ENCODE measurements at places on chromosomes 12 and 14. TPM values are rescaled to one million over a fixed set of nuclear protein-coding genes. Genes with fewer than 3 reads are reported as not detected.

TMEM30B gene
- 9.3 TPM for total RNA-seq

BCL2L14 gene
- not detected for total RNA-seq

KANSL2 gene
- total RNA-seq, result 29.0 TPM

SDSL gene
- 9.4 TPM for total RNA-seq

IFNG-AS1 gene
- total RNA-seq, result not detected

LRP1-AS gene
- not detected for total RNA-seq

KRT85 gene
- not detected for total RNA-seq

GRCh38 chr14:98916476-98916875 is 355.5 kb downstream of the BCL11B start:
- H3K27me3 ChIP-seq, result peaks cover 46% of the 10 kb centered on the region
- no peak for DNase-seq
- H3K4me1 ChIP-seq, result no peaks in the 10 kb centered on the region

DNA sequence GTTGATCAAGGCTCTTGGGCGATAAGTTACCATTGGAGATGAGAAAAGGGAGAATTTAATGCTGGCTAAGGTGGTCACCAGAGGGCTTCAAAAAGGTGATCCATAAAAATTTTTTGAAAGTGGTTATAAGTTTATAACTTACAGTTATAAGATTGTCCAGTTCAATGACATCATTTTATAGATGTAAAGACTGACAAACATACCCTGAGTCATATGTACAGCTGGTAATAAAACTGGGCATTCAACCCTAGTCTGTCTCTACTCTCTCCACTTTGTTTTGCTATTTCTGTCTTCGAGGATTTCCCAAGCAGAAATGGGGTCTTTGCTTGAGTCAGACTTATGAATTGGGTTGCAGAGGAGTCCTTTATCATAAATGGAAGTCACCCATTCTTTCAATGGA is 454.0 kb downstream of the SOX5 start:
- H3K4me1 ChIP-seq, result no peaks in the 10 kb centered on the region
- no peaks in the 10 kb centered on the region for H3K36me3 ChIP-seq
- no peak overlapping the region for H3K27ac ChIP-seq
- no peak for DNase-seq
- no peak overlapping the region for H3K4me3 ChIP-seq
- no peaks in the 10 kb centered on the region for H3K27me3 ChIP-seq

- no peak overlapping the region for H3K4me3 ChIP-seq
- H3K27ac ChIP-seq, result no peak overlapping the region
- peaks cover 16% of the 10 kb centered on the region for H3K36me3 ChIP-seq
- DNase-seq, result no peak
- no peaks in the 10 kb centered on the region for H3K27me3 ChIP-seq
- H3K4me1 ChIP-seq, result peaks cover 41% of the 10 kb centered on the region
Observed at GRCh38 chr12:110307372-110307771, 26.3 kb downstream of the ATP2A2 start.

DNA sequence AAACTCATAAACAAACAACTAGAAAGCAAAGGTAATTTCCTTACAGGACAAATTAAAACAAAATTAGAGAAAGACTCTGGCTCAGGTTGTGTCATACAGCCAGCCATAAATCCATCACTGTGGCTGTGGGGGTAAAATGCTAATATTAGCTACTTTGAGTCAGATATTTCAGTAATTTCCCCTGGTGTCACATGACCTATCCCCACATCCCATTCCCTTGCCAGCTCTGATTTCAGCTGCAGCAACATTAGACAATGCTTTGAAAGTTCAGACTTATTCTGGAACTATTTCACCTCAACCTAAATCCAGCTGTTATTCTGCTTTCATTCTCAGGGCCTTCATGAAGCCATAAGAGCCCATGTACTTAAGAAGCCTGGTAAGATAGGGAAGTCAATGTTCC is 55.3 kb downstream of the RPL10L start:
- no peak for DNase-seq
- H3K27me3 ChIP-seq, result peaks cover 2% of the 10 kb centered on the region

DNA sequence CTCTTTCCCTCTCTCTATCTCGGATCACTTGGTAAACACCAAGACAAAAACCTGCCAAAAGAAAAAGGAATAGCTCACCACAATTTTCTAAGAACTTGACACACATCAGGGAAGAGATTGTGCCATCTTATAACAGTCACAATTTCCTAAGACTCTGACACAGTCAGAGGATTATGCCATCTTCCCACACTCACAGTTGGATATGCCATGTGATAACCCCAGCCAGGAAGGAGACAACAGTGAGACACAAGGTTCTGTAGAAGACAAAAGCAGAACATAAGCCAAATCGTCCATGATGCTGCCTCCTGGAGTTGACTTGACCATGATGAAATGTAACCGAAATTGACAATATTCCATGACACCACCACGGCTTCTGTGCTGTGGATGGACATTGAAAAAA is 2.8 kb upstream of the CLEC9A start:
- H3K27ac ChIP-seq, result peak overlapping the region; percentile 73
- H3K4me1 ChIP-seq, result peaks cover 22% of the 10 kb centered on the region
- no peaks in the 10 kb centered on the region for H3K36me3 ChIP-seq

- H3K27me3 ChIP-seq, result peaks cover 31% of the 10 kb centered on the region
- no peak overlapping the region for H3K4me3 ChIP-seq
- DNase-seq, result no peak
- H3K27ac ChIP-seq, result peak overlapping the region; percentile 34
Observed at GRCh38 chr14:90091393-90091792, 29.6 kb downstream of the KCNK13 start.

- peaks cover 2% of the 10 kb centered on the region for H3K27me3 ChIP-seq
- H3K27ac ChIP-seq, result no peak overlapping the region
- no peak overlapping the region for H3K4me3 ChIP-seq
- H3K4me1 ChIP-seq, result peaks cover 11% of the 10 kb centered on the region
- DNase-seq, result no peak
- no peaks in the 10 kb centered on the region for H3K36me3 ChIP-seq
Observed at GRCh38 chr12:75969768-75970167, 61.8 kb downstream of the PHLDA1 start.

- H3K27me3 ChIP-seq, result peaks cover 15% of the 10 kb centered on the region
Observed at GRCh38 chr12:94534278-94534677, 74.6 kb upstream of the CEP83 start.

- H3K4me3 ChIP-seq, result no peak overlapping the region
- peaks cover 10% of the 10 kb centered on the region for H3K27me3 ChIP-seq
Observed at GRCh38 chr12:114864837-114865551, 181.0 kb upstream of the TBX3 start.

GRCh38 chr12:130300090-130300489 is 37.6 kb upstream of the PIWIL1 start:
- no peak overlapping the region for H3K27ac ChIP-seq
- peaks cover 6% of the 10 kb centered on the region for H3K27me3 ChIP-seq
- no peak overlapping the region for H3K4me3 ChIP-seq
- peaks cover 5% of the 10 kb centered on the region for H3K4me1 ChIP-seq
- peaks cover 1% of the 10 kb centered on the region for H3K36me3 ChIP-seq

GRCh38 chr12:123043536-123044001 is 63.1 kb downstream of the ARL6IP4 start:
- DNase-seq, result peak; percentile 92
- peak overlapping the region; percentile 69 for H3K27ac ChIP-seq
- no peak overlapping the region for H3K4me3 ChIP-seq
- no peaks in the 10 kb centered on the region for H3K27me3 ChIP-seq

DNA sequence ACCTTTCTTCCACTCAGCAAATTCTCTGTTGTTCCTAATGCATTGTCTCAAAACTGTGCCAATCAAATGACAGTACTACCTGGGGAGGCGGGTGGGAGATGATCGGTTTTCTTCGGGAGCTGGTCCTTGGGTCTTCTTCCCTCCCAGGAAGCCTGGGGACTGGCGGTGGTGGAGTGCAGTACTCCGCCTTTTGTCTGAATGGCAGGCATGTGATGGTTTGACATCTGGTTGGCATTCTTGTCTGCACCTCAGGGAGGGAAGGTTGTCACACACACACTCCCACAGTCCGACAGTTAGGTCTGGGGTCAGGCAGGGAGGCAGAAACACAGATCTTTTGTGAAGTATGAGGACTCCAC is 114.8 kb downstream of the SNAPC1 start:
- H3K36me3 ChIP-seq, result peaks cover 3% of the 10 kb centered on the region
- DNase-seq, result no peak
- peaks cover 12% of the 10 kb centered on the region for H3K4me1 ChIP-seq
- no peak overlapping the region for H3K27ac ChIP-seq
- no peak overlapping the region for H3K4me3 ChIP-seq

DNA sequence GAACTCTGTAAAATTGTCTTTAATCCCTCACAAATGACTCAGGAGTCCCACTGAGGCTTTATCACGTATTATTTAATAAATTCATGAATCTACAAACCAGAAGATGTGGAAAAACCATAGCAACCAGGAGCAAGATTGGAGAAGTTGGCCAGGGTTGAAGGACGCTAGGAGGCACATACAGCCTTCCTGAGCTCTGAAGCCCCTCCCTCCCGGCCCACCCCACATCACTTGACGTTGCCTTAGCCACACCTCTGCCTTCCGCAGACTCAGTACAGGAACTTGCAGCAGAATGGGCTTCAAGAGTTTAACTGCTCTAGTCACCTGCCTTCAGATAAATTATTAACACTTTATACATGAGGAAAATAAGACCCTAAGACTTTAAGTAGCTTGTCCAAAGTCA is 33.9 kb downstream of the SLC35F4 start:
- peaks cover 13% of the 10 kb centered on the region for H3K27me3 ChIP-seq
- H3K4me1 ChIP-seq, result peaks cover 6% of the 10 kb centered on the region
- H3K27ac ChIP-seq, result no peak overlapping the region
- no peak overlapping the region for H3K4me3 ChIP-seq
- no peak for DNase-seq

DNA sequence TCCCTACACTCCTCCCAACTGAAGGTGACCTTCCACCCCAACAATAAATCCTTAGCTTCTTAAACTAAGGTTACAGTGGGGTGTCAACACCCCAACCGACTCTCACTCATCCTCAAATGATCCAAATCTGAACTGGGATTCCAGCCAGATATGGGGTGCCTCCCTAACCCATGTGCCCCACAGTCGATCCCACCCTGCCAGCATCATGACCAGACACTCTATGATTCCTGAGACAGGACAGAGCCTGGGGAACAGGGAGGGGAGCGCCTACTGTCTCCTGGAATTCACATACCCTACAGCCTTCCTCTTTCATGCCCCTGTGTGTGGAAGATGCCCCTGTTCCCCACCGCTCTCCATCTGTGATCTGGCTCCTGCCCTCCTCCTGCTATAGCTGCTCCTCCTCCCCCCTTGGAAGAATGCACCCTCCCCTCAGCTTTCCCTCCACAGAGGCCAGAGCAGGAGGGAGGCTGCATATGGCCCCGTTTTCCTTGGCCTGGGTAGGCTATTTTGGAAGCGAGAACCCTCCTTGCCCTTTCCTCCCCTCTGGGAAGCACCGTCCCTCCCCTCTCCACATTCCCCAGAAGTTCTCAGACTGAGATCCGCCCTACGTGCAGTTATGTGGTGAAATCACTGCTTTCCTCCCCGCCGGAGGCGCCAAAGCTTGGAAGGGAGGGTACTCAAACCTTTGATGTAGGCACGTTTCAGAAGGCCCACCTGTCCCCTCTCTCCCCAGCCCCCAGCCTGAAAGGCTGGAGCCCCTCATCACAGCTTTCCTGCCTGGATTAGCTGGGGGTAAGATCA is 48.0 kb downstream of the SMUG1 start:
- no peaks in the 10 kb centered on the region for H3K4me1 ChIP-seq
- H3K36me3 ChIP-seq, result no peaks in the 10 kb centered on the region
- H3K27ac ChIP-seq, result no peak overlapping the region
- H3K27me3 ChIP-seq, result peaks cover 78% of the 10 kb centered on the region
- peak; percentile 48 for DNase-seq

GRCh38 chr14:104359301-104359968 is 220.1 kb upstream of the C14orf180 start:
- peaks cover 1% of the 10 kb centered on the region for H3K27me3 ChIP-seq
- H3K27ac ChIP-seq, result no peak overlapping the region
- no peak overlapping the region for H3K4me3 ChIP-seq
- no peak for DNase-seq
- no peaks in the 10 kb centered on the region for H3K4me1 ChIP-seq

- DNase-seq, result no peak
- H3K4me3 ChIP-seq, result peak overlapping the region; percentile 0
- peaks cover 69% of the 10 kb centered on the region for H3K4me1 ChIP-seq
- H3K27me3 ChIP-seq, result no peaks in the 10 kb centered on the region
Observed at GRCh38 chr14:61258985-61259384, 22.2 kb downstream of the TMEM30B start.

- H3K27ac ChIP-seq, result no peak overlapping the region
- no peaks in the 10 kb centered on the region for H3K36me3 ChIP-seq
- peaks cover 29% of the 10 kb centered on the region for H3K4me1 ChIP-seq
- H3K4me3 ChIP-seq, result no peak overlapping the region
- peaks cover 4% of the 10 kb centered on the region for H3K27me3 ChIP-seq
Observed at GRCh38 chr12:75884465-75884985, 147.1 kb downstream of the PHLDA1 start.

DNA sequence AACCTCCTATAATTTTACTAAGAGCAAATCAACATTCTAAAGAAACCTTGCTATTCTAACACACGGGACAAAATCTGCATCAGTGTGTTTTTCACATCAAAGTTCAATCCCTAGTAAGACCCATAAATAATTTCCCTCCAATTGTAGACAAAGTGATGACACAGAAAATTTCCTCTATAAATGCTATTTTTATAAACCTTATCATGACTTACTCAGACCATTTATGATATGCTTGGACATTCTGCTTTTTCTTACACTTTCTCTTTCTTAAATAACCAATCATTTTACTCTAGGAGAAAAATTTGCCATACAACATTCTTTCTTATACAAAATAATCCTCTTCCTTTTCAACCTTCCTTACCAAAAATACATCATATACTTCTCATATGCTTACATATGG is 67.0 kb downstream of the SDR9C7 start:
- peaks cover 8% of the 10 kb centered on the region for H3K36me3 ChIP-seq
- DNase-seq, result no peak
- no peak overlapping the region for H3K27ac ChIP-seq
- peaks cover 6% of the 10 kb centered on the region for H3K4me1 ChIP-seq
- no peak overlapping the region for H3K4me3 ChIP-seq

GRCh38 chr12:106487664-106488063 is 95.1 kb upstream of the RFX4 start:
- no peak overlapping the region for H3K27ac ChIP-seq
- no peak overlapping the region for H3K4me3 ChIP-seq
- DNase-seq, result no peak
- peaks cover 4% of the 10 kb centered on the region for H3K36me3 ChIP-seq

DNA sequence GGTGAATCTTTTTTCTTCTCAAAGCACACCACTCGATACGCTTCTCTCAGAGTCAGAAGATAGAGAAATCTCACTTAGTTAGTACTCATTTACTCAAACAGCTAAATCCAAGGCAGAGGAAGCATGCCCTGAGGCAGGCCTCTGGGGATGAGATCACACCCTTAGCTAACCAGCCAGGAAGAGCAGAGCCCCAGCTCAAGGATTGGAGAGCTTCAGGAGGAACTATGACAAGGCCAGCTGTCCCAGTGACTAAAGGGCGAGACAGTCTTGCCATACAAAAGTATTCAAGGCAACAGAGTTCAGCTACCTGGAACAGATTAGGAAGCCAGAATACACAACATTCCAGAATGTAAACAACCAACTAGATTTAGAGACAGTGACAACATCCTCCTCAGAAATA is 197.7 kb upstream of the CCDC196 start:
- H3K27ac ChIP-seq, result no peak overlapping the region
- H3K4me1 ChIP-seq, result no peaks in the 10 kb centered on the region
- H3K4me3 ChIP-seq, result no peak overlapping the region
- no peaks in the 10 kb centered on the region for H3K27me3 ChIP-seq
- DNase-seq, result peak; percentile 35
